ENCODE measurements at places on chromosomes 7 and 10.

GRCh38 chr10:92719991-92720830 lies 30.5 kb downstream of the HHEX start:
- no peak for DNase-seq

GRCh38 chr7:98293746-98294145 lies 12.3 kb downstream of the BRI3 start:
- no peak for DNase-seq

- DNase-seq, result no peak
These were observed 386.8 kb upstream of the ADARB2 start for GRCh38 chr10:2124135-2124534.

GRCh38 chr7:128781126-128781525 lies 5.5 kb upstream of the OPN1SW start:
- no peak for DNase-seq

- no peak for DNase-seq
These were observed 303.5 kb upstream of the KLF6 start for GRCh38 chr10:4088354-4089066.

DNA sequence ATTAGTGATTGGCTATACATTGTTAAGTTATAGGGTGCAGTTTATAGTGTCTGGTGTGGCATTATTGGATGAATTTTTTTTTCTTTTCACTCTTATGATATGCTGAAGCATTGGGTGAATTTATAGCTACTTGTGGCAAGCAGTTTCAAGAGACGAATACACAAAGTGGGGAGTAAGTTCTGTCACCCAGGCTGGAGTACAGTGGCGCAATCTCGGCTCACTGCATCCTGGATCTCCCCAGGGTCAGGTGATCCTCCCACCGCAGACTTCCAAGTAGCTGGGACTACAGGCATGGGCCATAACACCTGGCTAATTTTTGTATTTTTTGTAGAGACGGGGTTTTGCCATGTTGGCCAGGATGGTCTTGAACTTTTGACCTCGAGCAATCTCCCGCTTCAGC lies 6.3 kb upstream of the SIRT1 start:
- DNase-seq, result no peak

DNA sequence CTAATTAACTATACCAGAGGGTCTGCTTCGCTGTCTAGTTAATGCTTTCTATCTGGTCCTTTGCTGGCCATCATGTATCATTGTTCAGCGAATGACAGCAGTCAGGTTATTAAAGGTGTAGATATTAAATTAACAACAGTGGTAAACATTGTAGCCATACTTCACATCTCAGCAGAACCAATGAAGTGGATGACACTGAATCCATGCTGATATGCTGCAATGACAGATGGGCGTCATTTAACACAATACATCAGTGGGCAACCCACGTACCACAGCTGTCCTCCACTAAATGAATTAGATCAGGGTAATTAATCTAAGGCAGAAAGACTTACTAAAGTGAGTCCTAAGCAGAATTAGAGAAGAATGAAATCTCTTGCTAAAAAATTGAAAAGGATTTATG lies 767.2 kb downstream of the NXPH1 start:
- DNase-seq, result no peak

- DNase-seq, result no peak
These were observed 68.5 kb upstream of the ARID5B start for GRCh38 chr10:61832866-61833481.

DNA sequence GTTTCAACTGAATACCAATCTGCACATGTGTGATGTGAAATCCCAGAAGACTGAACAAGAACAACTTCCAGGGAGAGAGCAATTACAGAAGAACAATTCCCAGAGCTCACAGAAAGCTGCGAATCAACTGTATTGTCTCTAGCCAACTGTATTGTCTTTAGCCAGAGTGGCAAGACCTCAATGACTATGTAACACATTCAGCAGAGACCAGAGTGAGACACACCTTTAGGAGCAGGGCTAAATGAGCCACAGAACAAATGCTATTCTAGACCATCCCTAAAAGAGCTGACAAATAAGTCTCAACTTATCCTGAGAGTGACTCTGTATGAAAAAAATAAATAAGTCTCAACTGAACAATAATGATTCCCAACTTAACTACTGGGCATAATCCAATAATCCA lies 72.0 kb downstream of the KMT2C start:
- DNase-seq, result no peak

GRCh38 chr10:54067361-54067760 lies 733.7 kb downstream of the PCDH15 start:
- DNase-seq, result no peak

- no peak for DNase-seq
These were observed 46.1 kb upstream of the ZMIZ1 start for GRCh38 chr10:79022565-79023230.

GRCh38 chr10:91587710-91588638 lies 44.9 kb downstream of the PPP1R3C start:
- no peak for DNase-seq

DNA sequence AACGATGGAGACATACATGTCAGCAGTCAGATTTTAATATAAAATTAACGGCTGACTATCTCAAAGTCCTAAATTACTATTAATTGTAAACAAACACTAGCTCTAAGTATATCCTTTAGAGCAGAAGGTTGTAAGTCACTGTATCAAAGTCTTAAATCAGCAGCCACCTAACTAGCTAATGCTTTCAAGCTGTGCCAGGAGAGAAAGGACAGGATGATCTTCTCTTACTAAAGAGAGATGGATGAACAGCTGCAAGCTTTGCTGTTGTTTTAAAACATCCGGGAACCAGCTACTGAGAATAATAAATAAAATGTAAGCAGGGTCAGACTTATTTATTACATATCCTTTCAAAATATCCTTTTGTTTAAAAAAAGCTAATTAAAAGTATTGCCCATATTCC lies 24.0 kb upstream of the ABLIM1 start:
- DNase-seq, result no peak

- no peak for DNase-seq
These were observed 175.8 kb upstream of the PPP2R2D start for GRCh38 chr10:131724891-131725580.

- DNase-seq, result no peak
These were observed 89.2 kb downstream of the PTEN start for GRCh38 chr10:87952612-87953011.

DNA sequence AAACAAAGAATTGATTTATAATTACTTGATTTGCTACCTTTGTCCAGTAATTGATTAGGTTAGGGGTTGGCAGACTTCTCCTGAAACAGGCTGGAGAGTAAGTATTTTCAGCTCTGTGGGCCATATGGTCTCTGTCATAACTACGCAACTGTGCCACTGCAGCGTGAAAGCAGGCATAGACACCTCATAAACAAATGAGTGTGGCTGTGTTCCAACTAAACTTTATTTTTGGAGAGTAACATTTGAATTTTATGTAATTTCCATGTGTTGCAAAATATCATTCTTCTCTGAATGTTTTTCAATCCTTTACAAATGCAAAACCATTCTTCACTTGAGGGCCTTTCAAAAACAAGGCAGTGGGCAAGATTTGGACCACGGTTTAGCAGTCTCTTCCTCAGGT lies 76.9 kb downstream of the GALNT17 start:
- no peak for DNase-seq

DNA sequence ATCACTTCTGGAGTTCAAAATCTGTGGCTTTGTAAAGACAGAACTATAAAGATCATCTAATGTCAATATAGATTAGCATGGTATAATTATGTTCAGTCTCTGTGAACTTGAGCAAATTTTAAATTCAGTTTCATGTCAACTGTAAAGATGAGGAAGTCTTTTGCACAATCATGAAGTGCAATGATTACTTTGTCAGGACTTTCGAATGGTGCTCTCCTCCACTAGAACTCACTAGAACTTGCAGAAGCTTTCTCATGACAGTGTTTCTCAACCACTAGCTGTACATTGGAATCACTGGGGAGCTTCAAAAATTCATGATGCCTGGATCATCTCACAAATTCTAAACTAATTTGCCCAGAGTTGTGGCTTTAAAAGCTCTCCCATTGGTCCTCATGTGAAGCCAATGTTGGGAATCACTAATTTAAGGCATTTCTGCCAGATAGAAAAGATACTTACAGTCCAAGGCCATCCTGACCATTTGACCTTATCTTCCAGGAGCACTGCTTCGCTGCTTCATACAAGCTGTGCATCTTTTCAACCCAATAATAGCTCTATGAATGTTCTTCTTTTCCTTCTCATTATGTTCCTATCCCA lies 12.9 kb downstream of the OR2AE1 start:
- no peak for DNase-seq

DNA sequence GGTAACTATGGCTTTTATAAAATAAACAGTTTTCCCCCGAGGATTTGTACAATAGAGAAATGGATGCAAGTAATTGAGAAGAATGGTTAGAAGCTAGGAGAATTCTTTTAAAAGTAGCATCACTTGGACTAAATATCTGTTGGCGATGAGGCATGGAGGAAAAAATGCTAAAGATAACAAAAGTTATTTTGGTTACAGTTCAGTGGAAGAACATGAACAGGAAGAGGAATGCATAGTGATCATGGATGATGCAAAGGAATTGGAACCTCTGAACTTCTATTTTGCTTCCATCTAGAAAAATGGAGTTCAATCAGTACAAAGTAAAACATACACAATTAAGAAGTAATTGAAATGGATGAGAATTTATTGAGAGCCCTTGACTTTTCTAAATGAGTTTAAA lies 32.9 kb downstream of the ENTPD1 start:
- DNase-seq, result no peak

DNA sequence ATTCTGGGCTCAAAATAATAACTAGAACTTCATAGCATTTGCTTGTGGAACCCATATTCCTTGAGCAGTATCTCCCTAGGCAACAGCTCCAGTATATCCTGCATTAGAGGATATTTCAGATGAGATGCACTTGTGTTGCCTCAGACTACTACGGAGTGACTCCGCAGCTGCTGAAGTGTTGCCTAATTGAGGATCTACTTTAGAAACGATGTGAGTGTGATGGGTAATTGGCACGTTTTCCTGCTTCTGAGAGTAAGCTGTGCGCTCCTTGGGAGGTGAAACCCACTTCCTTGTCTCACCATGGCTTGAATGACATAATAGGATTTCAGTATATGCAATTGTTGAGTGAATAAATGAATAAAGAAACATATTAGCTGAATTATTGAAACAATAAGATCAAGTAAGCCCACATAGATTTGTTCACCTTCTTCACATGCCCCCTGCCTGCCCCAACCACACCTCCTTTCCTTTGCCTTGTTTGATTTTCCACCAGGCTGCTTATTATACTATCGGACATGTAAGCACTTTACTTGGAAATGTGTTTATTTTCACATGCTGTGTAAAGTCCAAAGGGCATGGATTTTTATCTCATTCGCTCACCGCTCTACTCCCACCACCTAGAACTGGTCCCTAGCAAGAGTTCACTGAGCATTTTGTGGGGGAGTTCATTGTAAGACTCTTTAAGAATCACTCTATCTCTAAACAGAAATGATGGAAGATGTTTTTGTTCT lies 303.8 kb downstream of the KCNMA1 start:
- DNase-seq, result no peak

GRCh38 chr7:139718859-139719258 lies 58.9 kb downstream of the HIPK2 start:
- DNase-seq, result no peak

DNA sequence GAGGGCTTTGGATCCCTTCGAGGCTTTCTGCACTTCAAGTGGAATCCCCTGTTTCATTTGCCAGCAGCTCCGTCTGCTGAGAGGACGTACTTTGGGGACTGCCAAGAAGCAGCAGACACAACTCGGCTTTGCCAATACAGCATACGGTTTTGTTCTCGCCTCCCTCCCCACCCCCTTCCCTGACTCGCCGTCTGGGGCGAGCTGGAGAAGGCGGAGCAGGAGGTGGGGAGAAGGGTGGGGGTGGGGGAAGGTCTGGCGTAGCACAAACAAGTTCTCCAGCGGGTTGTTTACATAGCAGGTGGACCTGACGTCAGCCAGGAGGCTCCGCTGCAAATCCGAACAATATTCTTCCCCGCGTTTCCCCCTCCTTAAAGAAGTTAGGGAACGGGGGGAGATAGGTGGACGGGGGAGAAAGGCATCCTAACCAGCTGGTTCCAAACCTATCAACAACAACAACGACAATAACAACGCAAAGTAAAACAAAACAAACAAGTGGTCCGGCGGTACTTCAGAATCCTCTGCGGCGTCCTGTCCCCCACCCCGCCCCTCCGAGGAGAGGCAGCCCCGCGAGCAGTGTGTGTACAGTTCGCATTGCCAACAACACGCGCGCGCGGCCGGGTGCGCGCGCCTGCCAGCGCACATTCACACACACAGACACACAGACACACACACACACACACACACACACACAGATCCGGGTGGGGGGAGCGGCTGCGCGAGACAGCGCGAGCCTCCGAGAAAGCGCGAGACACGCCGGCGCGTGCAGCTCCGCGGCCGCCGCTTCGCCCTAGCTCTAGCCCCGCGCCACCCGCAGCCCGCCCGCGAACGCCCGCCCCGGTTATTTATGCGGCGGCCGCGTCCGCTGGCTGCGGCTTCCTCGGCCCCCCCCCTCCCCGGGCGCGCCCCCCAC lies 167.0 kb upstream of the PPP1R3A start:
- no peak for DNase-seq

- DNase-seq, result no peak
These were observed 24.2 kb downstream of the GPER1 start for GRCh38 chr7:1112109-1112508.

DNA sequence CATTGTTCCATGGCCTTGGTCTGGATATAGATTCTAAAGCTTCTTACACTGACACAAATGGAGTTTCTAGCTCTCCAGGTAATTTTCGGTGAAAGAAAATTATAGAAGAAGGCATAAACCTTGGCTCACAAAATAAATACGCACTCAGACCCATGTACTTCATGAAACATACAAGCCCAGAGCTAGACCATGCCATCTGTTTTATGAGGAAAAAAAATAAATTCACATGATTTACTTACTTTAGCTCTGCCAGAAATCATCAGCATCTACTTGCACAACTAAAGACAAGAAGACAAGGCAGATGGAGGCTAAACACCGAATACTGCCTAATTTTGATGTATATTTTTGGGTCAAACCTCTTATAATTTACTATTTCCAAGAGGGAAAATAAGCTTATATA lies 197.4 kb upstream of the KLF14 start:
- DNase-seq, result no peak

DNA sequence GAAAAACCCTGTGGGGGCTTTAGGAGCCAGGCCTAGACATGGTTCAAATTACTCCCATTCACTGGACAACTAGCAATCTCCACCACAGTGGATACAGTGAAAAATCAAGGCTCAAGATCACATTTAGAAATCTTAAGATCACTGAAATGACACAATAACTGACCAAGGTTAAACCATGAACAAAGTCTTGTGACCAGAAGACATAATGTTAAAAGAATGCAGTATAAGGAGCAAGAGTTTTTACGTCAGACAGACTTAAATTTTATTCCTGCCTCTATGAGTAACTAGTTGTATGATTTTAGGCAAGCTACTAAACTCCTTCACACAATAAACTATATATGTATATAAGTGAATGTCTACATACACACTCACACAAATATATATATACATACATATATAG lies 68.5 kb downstream of the MICU1 start:
- no peak for DNase-seq

Data from stimulated activated CD4-positive, alpha-beta T cell treated with anti-CD3 and anti-CD28 coated beads, Interleukin-4, amount 100 ng/mL, for 48 hours (primary cell).